ENCODE measurements at places on chromosomes 13 and 19. TPM values are rescaled to one million over a fixed set of nuclear protein-coding genes. Genes with fewer than 3 reads are reported as not detected.

- H3K4me3 ChIP-seq, result no peak overlapping the region
- no peaks in the 10 kb centered on the region for H3K27me3 ChIP-seq
- H3K4me1 ChIP-seq, result no peaks in the 10 kb centered on the region
- no peak overlapping the region for H3K27ac ChIP-seq
These were observed 35.2 kb upstream of the C13orf46 start for GRCh38 chr13:114008964-114009589.

DNA sequence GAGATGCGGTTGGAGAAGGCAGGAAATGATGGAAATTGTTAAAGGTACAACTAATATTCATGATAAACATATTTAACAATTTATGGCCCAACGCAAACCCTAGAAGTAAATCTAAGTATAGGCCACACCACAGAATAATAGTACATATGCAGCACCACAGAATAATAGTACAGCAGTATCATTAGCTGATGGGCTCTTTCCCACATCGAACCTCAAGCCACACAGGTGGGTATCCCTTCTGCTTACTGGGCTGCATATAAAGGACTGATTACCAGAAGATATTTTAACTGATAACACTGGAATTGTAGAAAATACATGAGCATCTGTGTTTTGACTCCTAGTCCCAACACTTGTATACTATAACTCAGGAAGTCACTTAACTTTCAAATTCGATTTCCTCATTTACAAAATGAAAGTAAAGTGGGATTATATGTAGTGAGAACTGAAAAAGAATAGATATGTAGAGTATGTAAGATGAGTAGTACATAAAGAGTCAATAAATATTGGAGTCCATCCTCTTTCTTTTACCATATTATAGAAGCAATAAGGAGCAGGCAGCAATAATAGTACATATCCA lies 91.5 kb downstream of the TSC22D1 start:
- H3K4me1 ChIP-seq, result no peaks in the 10 kb centered on the region
- H3K27me3 ChIP-seq, result no peaks in the 10 kb centered on the region
- DNase-seq, result no peak
- H3K4me3 ChIP-seq, result peak overlapping the region; percentile 56
- H3K27ac ChIP-seq, result no peak overlapping the region

C19orf18 gene
- not detected for polyA plus RNA-seq

ZNF547 gene
- polyA plus RNA-seq, result 1.9 TPM

DNA sequence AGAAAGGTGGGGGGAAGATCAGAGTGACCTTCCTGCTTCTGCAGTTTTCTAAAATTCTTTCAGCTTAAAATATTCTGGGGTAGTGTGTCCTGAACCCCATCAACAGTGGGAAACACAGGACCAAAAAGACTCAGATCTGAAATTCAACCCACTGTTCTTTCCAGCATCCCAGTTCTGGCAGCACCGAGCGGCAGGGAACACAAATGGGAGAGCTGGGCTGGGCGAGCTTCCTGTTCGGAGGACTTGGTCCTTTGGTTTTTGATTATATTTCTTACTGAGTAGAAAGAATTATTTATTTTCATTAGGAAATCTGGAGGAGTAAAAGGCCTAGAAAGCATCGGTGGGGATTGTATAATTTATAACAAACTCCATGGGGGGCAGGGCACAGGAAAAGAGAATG lies 239.1 kb downstream of the COG6 start:
- H3K36me3 ChIP-seq, result no peaks in the 10 kb centered on the region
- no peak for DNase-seq
- peaks cover 23% of the 10 kb centered on the region for H3K4me1 ChIP-seq
- H3K27me3 ChIP-seq, result no peaks in the 10 kb centered on the region
- H3K27ac ChIP-seq, result no peak overlapping the region

SERP2 gene
- polyA plus RNA-seq, result 0.52 TPM

DNA sequence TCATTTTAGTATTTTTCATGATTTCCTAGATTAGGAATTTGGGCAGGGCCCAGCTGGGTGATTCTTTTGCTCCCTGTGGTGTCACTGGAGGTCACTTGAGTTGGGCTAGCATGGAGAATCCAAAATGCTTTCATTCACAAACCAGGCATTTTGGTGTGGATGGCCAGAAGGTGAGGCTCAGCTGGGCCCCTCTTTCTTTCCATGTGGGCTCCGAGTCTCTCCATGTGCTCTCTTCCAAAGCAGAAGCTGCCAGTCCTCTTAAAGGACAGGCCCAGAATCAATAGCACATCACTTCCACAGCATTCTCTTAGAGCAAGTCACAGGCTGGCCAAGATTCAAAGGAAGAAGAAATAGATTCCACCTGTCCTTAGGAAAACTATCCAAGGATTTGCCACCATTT lies 21.8 kb upstream of the IGLON5 start:
- no peak overlapping the region for H3K27ac ChIP-seq
- peaks cover 10% of the 10 kb centered on the region for H3K27me3 ChIP-seq
- H3K4me1 ChIP-seq, result no peaks in the 10 kb centered on the region

GRCh38 chr19:50721441-50722137 lies 1.6 kb upstream of the CLEC11A start:
- peaks cover 4% of the 10 kb centered on the region for H3K27me3 ChIP-seq
- H3K36me3 ChIP-seq, result no peaks in the 10 kb centered on the region
- DNase-seq, result no peak
- no peak overlapping the region for H3K4me3 ChIP-seq
- H3K27ac ChIP-seq, result no peak overlapping the region

ZNF30 gene
- 15.2 TPM for polyA plus RNA-seq

METTL21C gene
- polyA plus RNA-seq, result not detected

MAMSTR gene
- 0.40 TPM for polyA plus RNA-seq

SPINT2 gene
- 40.0 TPM for polyA plus RNA-seq

DNA sequence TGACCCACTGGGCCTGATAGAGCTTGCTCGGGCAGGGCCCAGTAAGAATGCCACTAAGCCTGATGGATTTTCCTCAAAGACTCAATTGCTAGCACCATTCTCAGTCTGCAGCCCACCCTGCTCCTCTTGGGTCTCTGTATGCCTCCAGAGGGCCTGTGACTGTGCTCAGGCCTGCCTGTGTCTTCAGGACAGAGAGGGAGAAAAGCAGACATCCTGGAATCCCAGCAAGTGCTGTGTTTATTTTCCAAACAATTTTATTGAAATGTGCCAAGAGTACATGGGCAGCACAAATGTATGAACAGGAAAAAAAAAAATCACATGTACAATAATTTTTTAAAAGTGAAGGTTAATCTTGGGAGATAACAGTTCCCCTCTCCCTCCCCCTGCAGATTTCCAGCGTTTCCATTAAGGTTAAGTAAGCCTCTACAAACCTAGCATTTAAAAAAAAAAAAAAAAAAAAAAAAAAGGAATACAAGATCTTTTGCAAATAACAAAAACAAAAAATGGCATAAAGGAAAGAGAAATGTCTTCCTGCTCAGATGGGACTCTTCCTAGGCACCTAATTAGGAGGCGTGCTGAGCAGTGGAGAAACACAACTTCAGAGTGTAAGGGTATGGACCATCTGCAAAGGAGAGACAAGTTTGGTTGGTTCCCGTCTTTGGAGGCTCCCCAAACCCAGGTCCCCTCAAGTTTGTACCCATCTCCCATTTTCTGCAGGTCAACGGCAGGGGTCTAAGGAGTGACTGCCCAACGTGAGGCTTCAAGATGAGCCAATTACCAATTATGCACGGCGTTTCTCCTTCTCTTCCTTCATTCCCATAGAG lies 4.8 kb upstream of the ECH1 start:
- no peak for DNase-seq
- H3K36me3 ChIP-seq, result peaks cover 57% of the 10 kb centered on the region
- peaks cover 19% of the 10 kb centered on the region for H3K4me1 ChIP-seq
- H3K27me3 ChIP-seq, result no peaks in the 10 kb centered on the region

- H3K27ac ChIP-seq, result no peak overlapping the region
- H3K4me3 ChIP-seq, result no peak overlapping the region
- no peak for DNase-seq
- H3K27me3 ChIP-seq, result no peaks in the 10 kb centered on the region
- no peaks in the 10 kb centered on the region for H3K36me3 ChIP-seq
- H3K4me1 ChIP-seq, result no peaks in the 10 kb centered on the region
These were observed 37.1 kb downstream of the UTP14C start for GRCh38 chr13:52061587-52061986.

GRCh38 chr19:29277102-29277501 lies 64.2 kb upstream of the UQCRFS1 start:
- H3K27me3 ChIP-seq, result peaks cover 2% of the 10 kb centered on the region
- peak overlapping the region; percentile 51 for H3K4me3 ChIP-seq
- H3K4me1 ChIP-seq, result peaks cover 8% of the 10 kb centered on the region
- H3K36me3 ChIP-seq, result no peaks in the 10 kb centered on the region

- peaks cover 53% of the 10 kb centered on the region for H3K4me1 ChIP-seq
- H3K4me3 ChIP-seq, result no peak overlapping the region
- no peaks in the 10 kb centered on the region for H3K36me3 ChIP-seq
- no peaks in the 10 kb centered on the region for H3K27me3 ChIP-seq
- peak; percentile 76 for DNase-seq
- H3K27ac ChIP-seq, result no peak overlapping the region
These were observed 15.1 kb upstream of the CEACAM4 start for GRCh38 chr19:41641879-41642485.

GRCh38 chr13:59112221-59112718 lies 1051.5 kb downstream of the DIAPH3 start:
- H3K4me3 ChIP-seq, result no peak overlapping the region
- no peak overlapping the region for H3K27ac ChIP-seq
- H3K27me3 ChIP-seq, result no peaks in the 10 kb centered on the region
- no peaks in the 10 kb centered on the region for H3K4me1 ChIP-seq
- DNase-seq, result no peak

PTH2 gene
- polyA plus RNA-seq, result not detected

- H3K27ac ChIP-seq, result no peak overlapping the region
- H3K4me1 ChIP-seq, result no peaks in the 10 kb centered on the region
- H3K36me3 ChIP-seq, result no peaks in the 10 kb centered on the region
- H3K27me3 ChIP-seq, result peaks cover 2% of the 10 kb centered on the region
These were observed 225.2 kb upstream of the TSHZ3 start for GRCh38 chr19:31574251-31574973.

ACTMAP gene
- 2.1 TPM for polyA plus RNA-seq

DNA sequence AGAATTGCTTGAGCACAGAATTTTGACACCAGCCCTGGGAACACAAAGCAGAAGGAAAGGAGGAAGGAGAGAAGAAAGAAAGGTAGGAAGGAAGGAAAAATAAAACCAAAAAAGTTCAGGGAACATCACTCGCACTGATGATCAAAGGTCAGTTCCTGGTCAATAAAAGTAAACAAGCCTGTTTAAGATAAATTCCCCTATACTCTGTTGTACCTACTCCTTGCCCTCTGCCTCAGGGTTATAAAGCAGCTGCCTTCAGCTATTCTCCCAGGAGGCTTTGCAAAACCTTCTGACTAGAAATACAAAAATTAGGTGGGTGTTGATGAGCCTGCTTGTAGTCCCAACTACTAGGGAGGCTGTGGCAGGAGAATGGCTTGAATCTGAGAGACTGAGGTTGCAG lies 14.9 kb upstream of the ZNF91 start:
- no peaks in the 10 kb centered on the region for H3K4me1 ChIP-seq
- no peak overlapping the region for H3K27ac ChIP-seq
- H3K36me3 ChIP-seq, result no peaks in the 10 kb centered on the region
- no peak for DNase-seq

- no peaks in the 10 kb centered on the region for H3K36me3 ChIP-seq
- no peaks in the 10 kb centered on the region for H3K27me3 ChIP-seq
- no peaks in the 10 kb centered on the region for H3K4me1 ChIP-seq
- no peak overlapping the region for H3K4me3 ChIP-seq
- DNase-seq, result no peak
These were observed 610.0 kb downstream of the EFNB2 start for GRCh38 chr13:105925496-105925895.

GRCh38 chr19:4369888-4370260 lies 26.5 kb downstream of the MPND start:
- peaks cover 15% of the 10 kb centered on the region for H3K36me3 ChIP-seq
- DNase-seq, result peak; percentile 69
- no peaks in the 10 kb centered on the region for H3K27me3 ChIP-seq
- H3K4me3 ChIP-seq, result peak overlapping the region; percentile 44
- H3K27ac ChIP-seq, result peak overlapping the region; percentile 86
- H3K4me1 ChIP-seq, result peaks cover 52% of the 10 kb centered on the region

GPC5 gene
- 0.29 TPM for polyA plus RNA-seq

NLRP4 gene
- polyA plus RNA-seq, result not detected

CACNG6 gene
- not detected for polyA plus RNA-seq

DNA sequence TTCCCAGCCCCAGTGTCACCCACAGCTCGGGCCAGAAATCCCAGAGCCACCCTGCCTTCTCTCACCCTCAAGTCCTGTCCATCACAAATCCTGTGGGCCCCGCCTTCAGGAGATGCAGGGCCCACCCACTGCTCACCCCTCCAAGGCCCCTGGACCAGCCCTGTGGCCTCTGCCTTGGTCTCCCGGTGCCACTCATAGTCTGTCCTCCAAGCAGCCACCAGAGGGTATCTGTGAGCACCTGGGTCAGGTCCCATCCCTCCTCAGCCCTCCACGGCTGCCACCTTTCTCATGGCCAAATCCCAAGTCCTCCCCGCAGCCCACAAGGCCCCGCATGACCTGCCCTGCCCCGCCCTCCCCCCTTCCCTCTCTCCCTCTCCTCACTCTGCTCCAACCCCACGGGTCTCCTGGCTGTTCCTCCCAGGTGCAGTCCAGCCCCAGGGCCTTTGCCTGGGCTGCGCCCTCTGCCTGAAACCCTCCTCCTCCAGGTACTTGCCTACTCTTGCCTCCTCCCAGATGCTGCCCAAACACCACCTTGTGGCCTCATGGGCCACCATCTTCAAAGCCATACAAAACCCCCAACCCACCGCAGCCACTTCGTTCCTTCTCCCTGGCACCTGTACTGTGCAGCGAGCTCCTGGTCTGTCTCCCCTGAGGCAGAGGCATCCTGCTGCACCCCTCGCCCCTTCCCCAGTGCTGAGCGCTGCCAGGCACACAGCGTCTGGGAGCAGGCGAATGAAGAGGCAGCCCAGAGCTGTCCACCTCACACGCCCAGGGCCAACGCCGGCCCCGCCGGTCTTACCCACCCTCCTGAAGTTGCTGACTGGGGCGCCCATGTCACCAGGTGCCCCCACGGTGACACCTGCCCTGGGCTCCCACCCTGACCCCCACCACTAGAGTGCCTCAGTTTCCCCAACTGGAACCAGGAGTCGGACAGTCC lies 13.2 kb upstream of the UQCR11 start:
- peaks cover 14% of the 10 kb centered on the region for H3K36me3 ChIP-seq
- H3K27me3 ChIP-seq, result no peaks in the 10 kb centered on the region
- DNase-seq, result peak; percentile 42
- peaks cover 7% of the 10 kb centered on the region for H3K4me1 ChIP-seq

GRCh38 chr13:29428310-29429181 lies 166.9 kb downstream of the SLC7A1 start:
- peaks cover 40% of the 10 kb centered on the region for H3K27me3 ChIP-seq
- DNase-seq, result no peak
- H3K36me3 ChIP-seq, result no peaks in the 10 kb centered on the region
- no peak overlapping the region for H3K4me3 ChIP-seq
- no peaks in the 10 kb centered on the region for H3K4me1 ChIP-seq

KCNRG gene
- polyA plus RNA-seq, result 0.89 TPM

LIM2 gene
- polyA plus RNA-seq, result not detected

LPAR2 gene
- 48.5 TPM for polyA plus RNA-seq

C19orf12 gene
- polyA plus RNA-seq, result 33.7 TPM

ZNF836 gene
- 3.0 TPM for polyA plus RNA-seq
